ENCODE measurements at places on chromosomes 5 and 9.

DNA sequence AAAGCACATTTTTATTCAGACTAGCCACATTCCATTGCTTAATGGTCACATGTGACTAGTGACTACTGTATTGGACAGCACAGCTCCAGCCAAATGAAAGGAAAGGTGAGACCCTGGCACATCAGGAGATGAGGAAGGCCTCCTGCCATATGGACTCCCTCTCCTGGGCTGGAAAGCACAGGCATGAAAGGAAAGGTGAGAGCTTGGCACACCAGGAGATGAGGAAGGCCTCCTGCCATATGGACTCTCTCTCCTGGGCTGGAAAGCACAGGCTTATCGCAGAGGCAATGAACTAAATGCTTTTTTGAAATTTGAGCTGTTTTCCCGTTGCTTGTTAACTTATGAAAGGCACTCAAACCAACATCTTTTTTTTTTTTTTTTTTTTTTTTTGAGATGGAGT is 144.8 kb upstream of the SLC12A2 start:
- DNase-seq = no peak

DNA sequence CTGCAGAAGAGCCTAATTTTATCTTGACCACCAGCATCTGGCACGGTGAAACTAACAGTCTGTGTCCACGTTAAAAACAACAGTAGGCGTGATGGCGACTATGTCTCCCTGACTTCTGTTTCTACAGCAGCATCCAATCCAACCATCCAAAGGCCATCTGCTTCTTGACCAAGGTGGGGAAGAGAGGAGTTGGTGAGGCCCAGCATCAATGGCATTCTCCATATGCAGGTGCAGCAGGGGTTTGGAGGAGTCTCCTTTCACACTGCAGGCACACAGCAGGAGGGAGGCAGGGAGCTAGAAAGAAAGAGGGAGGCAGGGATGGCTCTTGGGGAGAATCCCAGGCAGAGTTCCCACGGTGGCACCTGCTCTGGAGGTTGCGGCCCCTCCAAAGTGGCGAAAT is 27.0 kb downstream of the MGAT1 start:
- DNase-seq = no peak

DNA sequence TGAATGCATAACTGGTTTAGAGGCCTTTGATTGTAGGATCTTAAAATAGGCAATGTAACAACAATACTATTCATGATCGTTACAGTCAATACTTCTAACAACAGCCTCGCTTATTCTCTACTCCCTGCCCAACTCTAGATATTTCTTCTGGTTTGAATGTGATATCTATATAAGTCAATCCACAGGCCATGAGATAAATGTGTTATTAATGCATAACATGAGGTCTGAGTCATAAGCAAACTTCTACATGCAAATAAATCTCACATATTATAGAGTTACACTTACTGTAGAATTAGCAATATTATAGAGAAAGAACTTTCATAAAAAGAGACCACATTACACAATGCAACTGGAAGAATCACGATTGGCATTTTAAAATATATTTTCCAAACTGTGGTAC is 2.9 kb upstream of the ALDOB start:
- DNase-seq = no peak

DNA sequence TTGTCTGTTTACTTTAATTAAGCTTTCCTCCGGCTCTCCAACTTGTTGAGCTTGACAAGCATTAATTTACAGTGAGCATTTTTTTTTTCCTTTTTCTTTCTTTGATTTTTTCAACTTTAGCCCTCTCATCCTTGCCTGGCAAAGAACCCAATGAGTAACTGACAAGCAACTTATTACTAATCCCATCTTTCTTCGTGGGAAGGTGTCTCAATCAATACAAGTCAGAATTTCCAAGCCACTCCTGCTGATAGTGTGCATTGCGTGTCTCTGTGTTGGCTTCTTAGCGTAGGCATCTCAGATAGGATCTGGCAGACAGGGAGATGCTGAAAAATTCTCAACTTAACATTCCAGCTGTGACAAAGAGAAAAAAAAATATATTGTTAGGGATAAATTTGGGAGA is 527.7 kb upstream of the WWC1 start:
- DNase-seq = no peak

DNA sequence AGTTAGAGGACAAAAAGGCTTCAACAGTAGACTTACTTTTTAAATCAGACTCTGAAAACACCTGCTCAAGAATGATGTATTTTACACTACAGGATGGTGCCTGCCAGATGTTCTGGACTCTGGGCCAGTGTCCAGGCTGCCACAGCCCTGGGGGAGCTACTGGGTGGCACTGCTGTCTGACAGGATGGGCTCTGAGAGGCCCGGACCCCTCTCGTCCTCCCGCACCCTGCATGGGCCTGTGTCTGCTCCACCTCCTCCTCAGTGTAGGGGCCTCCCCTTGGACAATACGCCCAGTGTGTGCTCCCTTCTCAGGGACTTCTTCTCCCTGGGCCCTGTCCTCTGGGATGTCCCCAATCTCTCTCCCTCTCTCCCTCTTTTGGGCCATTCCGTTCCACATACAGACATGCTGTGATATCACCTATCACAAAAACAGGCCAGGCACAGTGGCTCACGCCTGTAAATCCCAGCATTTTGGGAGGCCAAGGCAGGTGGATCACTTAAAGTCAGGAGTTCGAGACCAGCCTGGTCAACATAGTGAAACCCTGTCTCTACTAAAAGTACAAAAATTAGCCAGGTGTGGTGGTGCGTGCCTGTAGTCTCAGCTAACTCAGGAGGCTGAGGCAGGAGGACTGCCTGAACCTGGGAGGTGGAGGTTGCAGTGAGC is 23.4 kb downstream of the GFPT2 start:
- no peak for DNase-seq

GRCh38 chr5:44365345-44365744 is 23.9 kb downstream of the FGF10 start:
- DNase-seq = no peak
